ENCODE measurements at places on chromosomes 2 and 18. TPM values are rescaled to one million over a fixed set of nuclear protein-coding genes. Genes with fewer than 3 reads are reported as not detected.

The PLEKHH2 gene
- total RNA-seq: 66.5 TPM

The CREG2 gene
- total RNA-seq: 0.43 TPM

The VIT gene
- 5.5 TPM for total RNA-seq

The ANKRD29 gene
- total RNA-seq: 17.6 TPM

The AQP4 gene
- 9.1 TPM for total RNA-seq

DNA sequence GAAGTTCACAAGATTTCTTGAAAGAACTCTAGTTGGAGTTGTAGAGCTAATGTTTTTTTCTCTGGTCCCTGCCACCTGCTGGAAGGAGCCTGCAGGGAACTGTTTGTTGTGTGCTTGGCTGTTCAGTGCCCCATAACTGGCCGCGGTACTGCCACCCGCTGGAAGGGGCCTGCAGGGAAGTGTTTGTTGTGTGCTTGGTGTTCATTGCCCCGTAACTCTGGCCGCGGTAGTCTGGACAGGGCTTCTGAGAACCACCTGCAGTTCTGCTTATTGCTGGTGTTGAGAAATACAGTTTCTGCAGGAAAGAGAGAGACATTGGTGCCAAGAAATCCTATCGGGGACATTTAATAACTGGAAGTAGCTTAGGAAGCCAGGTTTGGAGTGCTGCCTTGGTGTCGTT lies 58.1 kb downstream of the AGAP1 start:
- no peaks in the 10 kb centered on the region for H3K27me3 ChIP-seq
- H3K4me3 ChIP-seq: no peak overlapping the region
- no peak for DNase-seq
- peaks cover 15% of the 10 kb centered on the region for H3K4me1 ChIP-seq
- H3K36me3 ChIP-seq: no peaks in the 10 kb centered on the region

- H3K36me3 ChIP-seq: no peaks in the 10 kb centered on the region
- H3K27ac ChIP-seq: peak overlapping the region; percentile 61
- peaks cover 2% of the 10 kb centered on the region for H3K4me1 ChIP-seq
Measured at GRCh38 chr2:20223407-20224163, 1.3 kb downstream of the SDC1 start.

GRCh38 chr2:207133820-207134519 lies 31.8 kb downstream of the KLF7 start:
- H3K27me3 ChIP-seq: no peaks in the 10 kb centered on the region
- H3K4me3 ChIP-seq: no peak overlapping the region
- peaks cover 26% of the 10 kb centered on the region for H3K4me1 ChIP-seq
- H3K36me3 ChIP-seq: no peaks in the 10 kb centered on the region

DNA sequence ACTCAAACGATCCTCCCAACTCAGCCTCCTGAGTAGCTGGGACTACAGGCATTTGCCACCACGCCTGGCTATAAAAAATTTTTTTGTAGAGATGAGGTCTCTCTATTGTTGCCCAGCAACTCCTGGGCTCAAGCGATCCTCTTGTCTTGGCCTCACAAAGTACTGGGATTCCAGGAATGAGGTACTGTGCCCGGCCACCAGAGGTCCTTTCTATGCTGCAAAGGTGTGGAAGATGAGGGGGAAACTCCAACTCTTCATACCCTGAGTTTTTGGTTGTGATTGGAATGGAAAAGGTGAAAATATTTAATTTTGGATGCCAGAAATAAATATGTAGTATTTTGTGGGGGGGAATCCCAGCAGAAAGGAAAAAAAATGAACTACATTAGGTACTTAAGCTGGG lies 36.0 kb downstream of the MRPL33 start:
- H3K27ac ChIP-seq: no peak overlapping the region
- no peak overlapping the region for H3K4me3 ChIP-seq
- no peaks in the 10 kb centered on the region for H3K36me3 ChIP-seq
- peak; percentile 48 for DNase-seq
- H3K27me3 ChIP-seq: no peaks in the 10 kb centered on the region
- peaks cover 1% of the 10 kb centered on the region for H3K4me1 ChIP-seq

- no peak for DNase-seq
- H3K4me3 ChIP-seq: no peak within 1 kb of the TSS
- no peaks in the 10 kb centered on the region for H3K27me3 ChIP-seq
- H3K4me1 ChIP-seq: no peaks in the 10 kb centered on the region
- H3K36me3 ChIP-seq: no peaks in the 10 kb centered on the region
- H3K27ac ChIP-seq: no peak within 1 kb of the TSS
Measured at GRCh38 chr2:102473020-102473419, at the start of gene SLC9A4. Gene SLC9A4, plus strand, starts transcription at chr2:102473226. Its CDS starts 534 bp downstream, at chr2:102473760.

DNA sequence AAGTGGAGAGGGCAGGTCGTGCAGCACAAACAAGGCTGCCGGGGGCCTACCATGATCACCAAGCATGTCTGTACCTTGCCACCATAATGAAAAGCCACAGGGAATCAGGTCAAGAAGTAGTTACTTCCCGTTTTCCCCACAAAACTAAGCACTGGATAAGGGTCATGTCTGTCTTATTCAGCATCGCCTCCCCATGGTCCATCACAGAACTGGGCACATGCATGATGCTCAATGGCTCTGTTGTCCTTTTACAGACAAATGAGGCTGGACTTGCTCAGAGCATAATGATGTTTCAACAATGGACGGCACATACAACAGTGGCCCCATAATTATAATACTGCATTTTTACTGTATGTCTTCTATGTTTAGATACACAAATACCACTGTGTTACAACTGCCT lies 27.5 kb downstream of the REEP1 start:
- no peaks in the 10 kb centered on the region for H3K4me1 ChIP-seq
- DNase-seq: no peak
- no peak overlapping the region for H3K27ac ChIP-seq
- no peak overlapping the region for H3K4me3 ChIP-seq
- no peaks in the 10 kb centered on the region for H3K36me3 ChIP-seq

GRCh38 chr2:199819746-199820145 lies 31.2 kb downstream of the FTCDNL1 start:
- H3K27me3 ChIP-seq: no peaks in the 10 kb centered on the region
- H3K27ac ChIP-seq: no peak overlapping the region
- DNase-seq: no peak
- no peaks in the 10 kb centered on the region for H3K4me1 ChIP-seq
- H3K36me3 ChIP-seq: no peaks in the 10 kb centered on the region

- H3K36me3 ChIP-seq: no peaks in the 10 kb centered on the region
- no peak overlapping the region for H3K27ac ChIP-seq
- no peak for DNase-seq
- H3K4me3 ChIP-seq: no peak overlapping the region
- H3K4me1 ChIP-seq: no peaks in the 10 kb centered on the region
Measured at GRCh38 chr2:175012516-175012915, 7.3 kb upstream of the CHN1 start.

Measured in ovary (tissue), 10 donors.